ENCODE measurements at places on chromosomes 3 and 15.

GRCh38 chr3:23185861-23186260 lies 17.3 kb upstream of the UBE2E2 start:
- no peak for DNase-seq

DNA sequence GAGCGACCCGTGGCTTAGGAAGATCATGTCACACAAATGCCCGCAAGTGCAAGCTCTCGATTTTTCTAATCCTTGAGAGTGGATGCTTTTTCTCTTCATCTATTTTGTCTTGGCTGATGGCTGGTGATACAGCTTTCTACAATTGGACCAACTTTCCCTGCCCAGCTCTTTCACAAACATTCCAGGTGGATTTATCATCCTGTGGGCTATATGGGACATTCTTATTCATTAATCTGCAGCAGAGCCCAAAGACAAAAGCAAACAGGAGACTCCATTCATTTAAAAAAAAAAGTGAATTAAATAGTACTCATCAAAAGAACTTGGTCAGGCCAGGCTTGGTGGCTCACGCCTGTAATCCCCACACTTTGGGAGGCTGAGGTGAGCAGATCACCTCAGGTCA lies 14.2 kb upstream of the TSEN2 start:
- DNase-seq: no peak

- no peak for DNase-seq
Observed at GRCh38 chr15:64696481-64696880, 78.9 kb downstream of the RBPMS2 start.

DNA sequence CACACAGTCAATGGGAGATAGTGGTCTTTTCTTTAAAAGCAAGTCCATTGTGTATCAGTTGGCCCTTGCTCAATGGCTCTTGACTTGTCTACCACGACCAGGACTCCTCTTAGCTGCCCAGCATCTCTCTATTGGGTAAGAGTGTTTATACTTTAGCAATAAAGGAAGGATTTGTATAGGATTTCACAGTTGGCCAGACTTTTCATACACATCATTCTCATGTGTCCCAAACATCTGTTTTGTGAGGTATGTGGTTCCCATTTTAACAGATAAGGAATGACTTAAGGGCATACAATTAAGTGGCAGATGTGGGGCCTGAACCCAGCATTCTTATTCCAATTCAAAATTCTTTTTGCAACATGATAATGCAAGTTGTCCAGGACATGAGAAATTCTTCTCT lies 191.5 kb downstream of the CHST2 start:
- DNase-seq: no peak

GRCh38 chr15:84911879-84912660 lies 27.6 kb downstream of the SLC28A1 start:
- DNase-seq: no peak

DNA sequence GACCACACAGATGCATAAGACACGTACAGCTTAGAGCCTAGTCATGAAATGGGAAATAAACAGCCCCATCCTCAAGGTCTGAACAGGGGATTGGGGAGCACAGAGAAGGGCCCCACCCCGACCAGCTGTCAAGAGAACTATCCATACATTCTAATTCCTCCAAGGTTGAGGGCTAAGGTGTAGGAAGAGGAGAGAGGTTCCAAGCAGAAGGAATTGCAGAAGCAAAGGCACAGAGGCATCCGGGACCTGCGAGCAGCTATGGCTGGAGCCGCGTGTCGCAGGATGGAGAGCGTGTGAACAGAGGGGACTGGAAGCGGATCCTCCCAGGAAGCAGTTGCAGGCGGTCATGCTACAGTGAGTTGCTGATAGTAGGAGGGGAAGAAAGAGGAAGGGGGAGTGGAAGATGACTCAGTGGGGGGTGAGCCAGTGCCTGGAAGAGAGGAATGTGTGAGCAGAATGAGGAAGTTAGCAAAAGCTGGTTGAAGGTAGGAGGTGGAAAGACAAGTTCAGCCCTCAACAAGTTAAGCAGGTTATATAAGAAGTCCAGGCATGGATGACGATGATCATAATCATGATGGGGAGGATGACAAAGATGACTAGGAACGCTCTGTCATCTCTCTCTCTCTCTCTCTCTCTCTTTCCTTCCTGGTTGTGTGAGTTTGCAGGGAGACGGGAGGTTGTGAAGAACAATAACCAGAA lies 89.7 kb downstream of the LIPC start:
- no peak for DNase-seq

DNA sequence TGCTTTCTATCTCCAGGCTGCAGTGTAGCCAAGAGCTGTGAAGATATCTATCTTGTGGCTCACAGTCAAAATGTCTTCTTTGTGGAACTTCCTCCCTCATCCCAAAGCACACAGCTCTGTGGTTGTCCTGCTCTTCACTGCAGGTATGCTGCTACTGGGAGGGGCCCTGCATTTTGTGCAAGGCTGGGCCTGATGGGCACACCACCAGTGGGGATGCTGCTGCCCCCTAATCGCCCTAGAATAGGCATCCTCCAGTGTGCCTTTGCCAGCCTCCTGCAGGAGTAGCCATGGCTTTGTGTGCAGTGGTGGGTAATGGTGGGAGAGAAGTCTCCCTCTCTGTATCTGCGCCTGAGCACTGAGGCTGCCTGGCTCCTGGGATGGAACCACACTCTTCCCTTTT lies 297.3 kb downstream of the DOCK3 start:
- no peak for DNase-seq

GRCh38 chr15:38671006-38671387 lies 106.4 kb upstream of the RASGRP1 start:
- no peak for DNase-seq

DNA sequence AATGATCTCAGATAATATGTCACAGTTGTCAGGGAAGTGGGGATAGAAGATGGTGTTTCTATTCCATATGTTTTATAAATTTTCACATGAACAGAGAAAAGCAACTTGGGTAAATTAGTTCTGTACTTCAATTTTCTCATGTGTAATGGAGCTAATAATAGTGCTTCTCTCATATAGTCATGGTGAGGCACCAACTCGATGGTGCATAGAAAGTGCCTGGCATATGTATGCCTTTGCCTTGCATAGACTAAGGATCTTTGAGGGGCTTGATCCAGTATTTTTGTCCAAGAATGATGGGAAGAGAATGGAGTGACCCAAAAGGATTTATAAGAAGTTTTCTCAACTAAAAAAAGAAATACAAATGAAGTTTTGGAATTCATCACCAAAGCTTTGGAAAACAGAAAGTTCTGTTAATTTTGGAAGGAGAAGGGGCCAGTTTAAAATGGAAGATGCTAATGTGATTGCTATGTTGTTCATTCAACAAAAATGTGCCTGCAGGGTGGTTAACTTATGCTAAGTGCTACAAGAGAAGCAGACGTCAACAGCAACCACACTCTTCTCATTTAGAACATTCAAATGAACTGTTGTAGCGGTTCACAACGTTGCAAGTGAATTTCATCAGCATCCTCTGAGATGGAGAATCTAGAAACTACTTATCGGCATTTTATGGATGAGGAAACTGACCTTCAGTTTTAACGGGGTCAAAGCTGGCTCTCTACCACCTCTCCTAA lies 86.1 kb downstream of the RTP4 start:
- DNase-seq: no peak

- no peak for DNase-seq
Observed at GRCh38 chr3:38522002-38522401, 25.9 kb downstream of the EXOG start.

DNA sequence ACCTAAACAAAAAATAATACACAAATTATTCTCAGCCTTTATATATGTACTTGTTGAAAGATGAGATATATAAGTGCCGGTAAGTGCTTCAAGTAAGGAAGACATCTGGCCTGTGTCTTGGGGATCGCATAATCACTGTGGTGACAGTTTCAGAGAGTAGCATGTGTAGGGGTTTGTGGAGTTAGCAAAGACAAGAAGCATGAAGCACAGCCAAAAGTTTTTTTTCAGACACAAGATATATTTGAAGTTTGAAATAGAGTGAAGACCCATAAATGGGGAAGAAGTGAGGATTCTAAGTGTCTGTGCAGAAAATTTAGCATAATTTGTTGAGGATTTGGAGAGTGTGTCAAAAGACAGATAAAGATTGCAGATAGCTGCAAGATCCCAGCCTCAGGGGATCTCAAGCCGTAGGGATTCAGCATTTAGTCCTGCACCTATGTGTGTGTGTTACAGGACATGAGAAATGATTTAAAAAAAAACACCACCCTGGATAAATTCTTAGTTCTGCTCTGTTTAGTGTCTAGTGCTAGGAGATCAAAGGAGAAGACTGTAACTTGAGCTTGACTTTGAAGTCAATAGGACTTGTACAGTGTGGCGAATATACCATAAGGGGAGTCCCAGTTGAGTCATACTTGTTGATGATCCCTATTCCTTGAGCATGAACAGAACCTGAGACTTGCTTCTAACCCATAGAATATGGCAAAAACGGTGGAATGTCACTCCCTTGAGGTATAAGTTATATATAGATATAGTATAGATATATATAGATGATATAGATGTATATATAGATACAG lies 123.9 kb upstream of the GRM7 start:
- DNase-seq: no peak

GRCh38 chr3:65233561-65233960 lies 545.8 kb upstream of the ADAMTS9 start:
- DNase-seq: no peak

GRCh38 chr15:94671858-94672532 lies 440.6 kb downstream of the MCTP2 start:
- DNase-seq: no peak

GRCh38 chr3:140013220-140013619 lies 78.2 kb downstream of the CLSTN2 start:
- no peak for DNase-seq

GRCh38 chr15:53274630-53275029 lies 484.5 kb upstream of the ONECUT1 start:
- no peak for DNase-seq

GRCh38 chr3:179174898-179175297 lies 26.7 kb downstream of the PIK3CA start:
- no peak for DNase-seq

GRCh38 chr15:40016224-40016865 lies 22.6 kb downstream of the SRP14 start:
- no peak for DNase-seq

DNA sequence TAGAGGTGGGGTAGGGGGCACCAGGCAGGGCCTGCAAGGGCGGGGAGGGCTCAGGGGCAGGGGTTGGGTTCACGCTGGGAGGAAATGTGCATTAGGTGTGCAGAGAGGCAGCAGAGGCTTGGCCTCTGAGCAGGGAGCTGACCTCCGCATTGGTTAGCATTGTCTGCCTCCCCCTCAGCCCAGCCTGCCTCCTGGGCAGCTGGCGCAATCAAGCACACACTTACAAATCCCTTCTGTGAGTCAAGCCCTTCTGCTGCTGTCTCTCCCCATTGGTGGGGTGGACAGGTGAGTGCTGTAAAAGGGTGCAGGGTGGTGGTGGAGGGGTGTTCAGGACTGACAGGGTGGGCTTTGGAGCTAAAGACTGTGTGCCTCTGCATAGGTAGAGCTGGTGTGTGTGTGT lies 9.3 kb downstream of the LOXL1 start:
- no peak for DNase-seq

- DNase-seq: no peak
Observed at GRCh38 chr3:127233371-127233770, 40.4 kb downstream of the PRR23E start.

DNA sequence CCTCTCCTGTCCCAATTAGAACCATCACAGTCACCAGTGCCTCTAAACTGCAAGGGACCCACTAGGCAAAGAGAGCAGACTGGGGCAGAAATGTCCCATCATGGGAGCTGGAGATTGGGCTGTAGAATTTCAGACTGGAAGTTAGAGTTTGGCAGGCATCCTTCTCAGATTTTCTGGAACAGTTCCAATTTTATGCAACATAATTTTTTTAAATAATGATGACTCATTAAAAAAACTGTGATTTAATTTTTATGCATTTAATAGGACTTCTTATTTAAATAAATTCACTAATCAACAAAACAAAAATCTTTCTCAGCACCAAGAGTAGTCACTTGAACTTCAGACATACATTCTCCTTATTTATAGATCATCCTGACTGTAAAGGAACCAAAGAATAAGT lies 84.6 kb upstream of the SLC7A14 start:
- DNase-seq: no peak
